Right cardiac atrium (tissue), 5 donors: ENCODE measurements at places on chromosomes 1 and 21. TPM values are rescaled to one million over a fixed set of nuclear protein-coding genes. Genes with fewer than 3 reads are reported as not detected.

- no peak for DNase-seq
These were observed 28.1 kb downstream of the PLXNA2 start for GRCh38 chr1:208216062-208216461.

DNA sequence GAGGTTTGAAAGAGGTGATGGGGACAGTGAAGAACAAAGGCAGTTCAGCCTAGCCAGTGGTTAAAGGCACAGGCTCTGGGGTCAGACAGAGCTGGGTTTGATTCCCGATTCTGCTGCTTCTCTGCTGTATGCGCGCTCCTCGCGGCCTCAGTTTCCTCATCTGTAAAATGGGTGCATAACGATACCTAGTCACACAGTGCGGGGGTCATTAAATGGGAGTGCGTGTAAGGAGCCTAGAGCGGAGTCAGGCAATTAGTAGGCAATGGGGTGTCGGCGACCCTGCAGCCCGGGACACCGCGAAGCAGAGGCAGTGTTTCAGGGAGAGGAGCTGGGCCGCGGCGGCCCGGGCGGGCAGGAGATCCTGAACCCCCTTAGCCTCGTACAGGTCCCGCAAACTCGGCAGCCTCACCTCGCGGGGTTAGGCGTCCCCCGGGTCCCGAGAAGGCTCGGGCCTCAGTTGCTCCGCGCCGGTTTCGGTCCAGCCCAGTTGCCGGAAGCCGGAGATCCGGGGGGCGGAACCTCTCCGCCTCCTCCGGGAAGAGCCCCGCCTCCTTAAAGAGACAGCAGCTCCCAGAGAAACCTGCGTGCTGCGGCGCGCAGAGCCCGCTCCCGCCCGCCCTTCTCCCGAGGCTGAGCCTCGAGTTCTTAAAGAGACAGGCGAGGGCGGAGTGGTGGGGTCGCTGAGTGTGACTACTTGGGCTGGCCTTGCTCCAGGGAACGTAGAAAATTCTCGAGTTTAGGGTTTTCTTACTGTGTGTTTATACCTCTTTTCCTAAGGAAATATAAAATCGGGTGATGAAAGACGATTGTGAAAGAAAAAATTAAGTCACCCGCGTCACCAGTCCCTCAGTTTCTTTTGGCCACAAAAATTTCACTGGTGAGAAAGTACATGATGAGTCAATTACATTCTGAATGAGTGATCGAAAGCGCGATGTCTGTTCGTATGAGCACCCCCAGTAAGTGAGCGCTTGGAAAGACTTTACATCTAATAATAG, at the start of gene YIPF1:
Gene YIPF1 (minus strand): TSS at position 494 of the 995 bp plus-strand sequence. CDS start 860 bp downstream, outside the sequence.
- DNase-seq = peak; percentile 97

DNA sequence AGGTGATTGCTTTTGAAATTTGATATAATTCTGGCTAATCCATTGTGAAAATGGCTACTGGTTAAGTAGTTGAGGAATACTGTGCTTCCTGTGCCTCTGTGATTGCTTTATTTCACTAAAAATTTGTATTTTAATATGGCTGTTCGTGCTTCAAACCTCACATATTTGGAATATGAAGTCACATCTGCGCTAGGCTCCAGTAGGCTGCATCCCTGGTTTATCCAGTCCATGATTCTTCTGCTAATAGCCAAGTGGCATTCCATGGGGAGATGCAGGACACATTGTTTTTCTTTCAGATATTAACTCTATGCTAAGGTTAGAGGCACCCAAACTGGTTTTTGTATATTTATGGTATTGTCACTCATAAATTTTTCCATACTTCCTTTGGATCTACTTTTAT, 25.9 kb downstream of the DNM3 start:
- DNase-seq = no peak

DNA sequence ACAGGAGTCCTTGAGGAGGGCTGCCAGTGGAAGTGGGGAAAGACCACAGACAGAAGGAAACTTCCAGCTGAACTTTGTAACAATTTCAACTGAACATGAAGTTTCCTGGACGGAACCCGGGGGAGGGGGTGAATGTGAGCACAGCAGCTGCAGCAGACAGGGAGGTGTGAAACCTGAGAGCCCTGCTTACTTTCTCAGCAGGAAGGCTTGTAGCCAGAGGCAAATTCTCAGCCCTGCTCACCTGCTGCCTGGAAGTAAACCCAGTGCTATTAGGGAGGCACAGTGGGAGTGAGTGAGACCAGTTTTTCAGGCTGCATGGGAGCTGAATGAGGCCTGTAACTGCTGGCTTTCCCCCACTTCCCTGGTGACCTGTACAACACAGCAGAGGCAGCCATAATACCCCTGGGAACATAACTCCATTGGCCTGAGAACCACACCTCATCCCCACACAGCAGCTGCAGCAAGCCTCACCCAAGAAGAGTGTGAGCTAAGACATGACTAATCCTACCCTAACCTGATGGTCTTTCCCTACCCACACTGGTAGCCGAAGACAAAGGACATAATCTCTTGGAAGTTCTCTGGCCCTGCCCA, 9.6 kb upstream of the SPRR2F start:
- no peak for DNase-seq

The LCE2C gene
- total RNA-seq = not detected

- no peak for DNase-seq
These were observed 207.6 kb downstream of the S1PR1 start for GRCh38 chr1:101444381-101444780.

The FCRL2 gene
- not detected for total RNA-seq

DNA sequence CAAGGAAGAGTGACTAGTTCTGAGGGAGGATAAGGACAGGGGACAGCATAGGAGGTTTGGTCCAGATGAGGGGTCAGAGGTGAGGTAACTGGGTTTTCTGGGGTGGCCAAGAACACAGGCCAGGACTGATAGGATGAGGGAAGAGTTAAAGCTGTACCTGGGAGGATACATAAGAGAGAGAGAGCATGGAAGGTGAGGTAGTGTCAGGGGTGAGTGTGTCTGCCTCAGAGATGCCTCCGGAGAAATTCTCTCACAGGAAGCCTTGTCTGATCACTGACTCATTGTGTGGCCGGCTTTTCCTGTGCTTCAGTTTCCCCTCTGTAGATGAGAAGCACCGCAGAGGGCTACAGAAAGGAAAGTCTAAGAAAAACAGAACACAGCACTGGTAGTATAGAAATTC, 40.2 kb downstream of the FASLG start:
- no peak for DNase-seq

GRCh38 chr1:25427696-25428095, 3.0 kb upstream of the MACO1 start:
- DNase-seq = no peak

The OR2M2 gene
- total RNA-seq = not detected

The CHTOP gene
- 69.3 TPM for total RNA-seq

The CYP4B1 gene
- total RNA-seq = 1.9 TPM

DNA sequence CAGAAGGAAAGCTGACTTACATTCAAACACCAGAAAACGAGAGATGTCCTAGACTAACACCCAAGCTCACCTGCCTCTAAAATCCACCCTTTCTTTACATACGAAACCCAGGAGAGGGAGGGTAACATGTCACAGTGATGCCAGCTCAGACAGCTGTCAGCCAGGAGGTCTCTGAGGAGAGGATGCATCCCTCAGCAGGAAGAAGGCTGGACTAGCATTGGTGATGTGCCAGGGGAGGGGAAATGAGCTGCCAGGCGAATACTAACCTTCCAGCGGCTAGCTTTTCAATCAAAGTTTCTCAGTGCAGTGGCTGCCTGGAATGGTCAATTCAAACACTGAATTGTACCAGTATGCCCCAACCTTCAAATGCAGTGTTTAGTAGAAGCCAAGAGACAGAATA, 3.6 kb upstream of the UBE2G2 start:
- DNase-seq = no peak

GRCh38 chr21:44974676-44975075, 34.8 kb downstream of the SLX9 start:
- DNase-seq = no peak

- peak; percentile 76 for DNase-seq
These were observed 115.6 kb upstream of the SLC45A1 start for GRCh38 chr1:8202182-8202905.

The DTL gene
- total RNA-seq = 0.14 TPM

The FHAD1 gene
- total RNA-seq = 1.0 TPM

The PLA2G2C gene
- total RNA-seq = 0.31 TPM

DNA sequence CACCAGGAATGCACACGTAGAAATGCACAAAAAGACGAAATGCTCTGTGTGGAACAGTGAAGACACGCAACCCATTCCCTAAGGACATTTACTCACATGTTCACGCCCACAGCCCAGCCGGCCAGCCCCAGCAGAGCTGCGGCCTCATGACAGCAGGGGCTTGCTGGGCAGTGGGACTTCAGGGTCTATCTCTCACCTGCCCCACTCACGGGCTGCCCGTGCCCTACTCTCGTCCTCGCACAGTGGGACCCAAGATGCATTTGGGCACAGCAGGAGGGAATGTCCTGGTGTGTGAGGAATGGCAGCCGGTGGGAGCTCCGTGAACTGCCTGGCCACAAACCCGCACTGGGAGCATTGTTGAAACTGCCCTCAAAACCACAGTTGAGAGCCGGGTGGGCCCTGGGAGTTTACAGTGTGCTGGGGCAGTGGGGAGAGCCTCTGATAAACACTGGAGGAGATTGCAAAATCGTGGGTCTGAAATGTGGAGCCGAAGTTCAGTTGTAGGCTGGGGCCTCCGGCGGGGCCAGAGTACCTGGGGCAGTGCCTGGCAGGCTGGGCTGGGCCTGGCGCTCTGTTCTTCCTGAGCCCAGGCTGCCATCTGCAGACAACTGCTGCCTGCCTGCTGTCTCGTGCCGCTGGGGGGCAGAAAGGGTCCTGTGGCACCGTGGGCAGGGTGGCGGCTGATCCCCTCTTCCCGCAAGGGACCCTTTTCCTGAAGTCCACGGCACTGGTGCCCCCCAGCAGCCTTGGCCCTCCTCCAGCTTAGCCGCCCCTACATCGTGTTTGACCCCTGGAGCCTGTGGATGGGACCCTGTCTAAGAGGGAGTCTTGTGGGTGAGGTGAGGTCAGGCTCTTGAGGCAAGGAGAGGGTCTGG, 20.7 kb upstream of the POFUT2 start:
- peak; percentile 76 for DNase-seq

DNA sequence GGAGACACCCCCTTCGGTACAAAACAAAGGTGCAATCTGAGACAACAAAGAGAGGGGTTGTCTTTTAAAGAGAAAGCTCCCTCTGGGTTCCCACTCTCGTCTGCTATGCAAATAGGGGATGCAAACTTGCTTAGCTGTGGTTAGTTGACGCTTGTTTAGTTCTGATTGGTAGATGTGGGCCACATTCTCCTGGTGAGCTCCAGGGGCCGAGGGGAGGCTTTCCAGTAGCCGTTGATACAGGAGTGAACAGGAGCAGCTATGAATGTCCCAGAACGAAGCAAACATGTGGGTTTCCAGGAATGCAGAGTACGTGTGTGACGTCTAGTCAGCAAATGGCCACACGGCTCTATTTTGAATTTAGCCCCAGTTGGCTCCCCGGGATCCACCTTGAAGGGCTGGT, 14.7 kb downstream of the TFF2 start:
- no peak for DNase-seq

DNA sequence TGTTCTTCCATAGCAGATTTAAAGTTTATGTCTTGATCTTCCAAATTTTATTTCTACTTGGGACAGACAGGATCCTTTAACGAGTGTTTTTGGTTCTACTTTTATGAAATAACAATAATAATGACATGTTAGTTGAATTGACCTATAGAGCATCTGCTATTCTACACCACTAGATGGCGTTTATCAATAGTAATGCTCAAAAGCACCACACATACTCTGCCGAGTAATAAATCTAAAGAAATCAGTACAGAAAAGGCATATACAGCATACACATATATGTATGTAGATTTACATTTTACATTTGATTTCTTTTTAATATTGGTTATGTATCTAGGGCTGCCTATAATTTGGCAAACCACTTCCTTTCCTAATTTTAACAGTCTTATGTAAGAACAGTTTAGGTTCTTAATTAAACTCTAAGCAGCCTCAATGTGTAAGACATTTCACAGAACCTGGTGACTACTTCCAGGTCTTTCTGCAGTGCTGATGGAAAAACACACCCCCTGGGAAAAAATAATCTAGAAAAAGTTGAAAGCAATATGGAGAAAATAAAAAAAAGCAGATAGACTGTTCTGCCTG, 5.9 kb upstream of the SIPA1L2 start:
- no peak for DNase-seq

The TDRD10 gene
- total RNA-seq = 2.8 TPM

DNA sequence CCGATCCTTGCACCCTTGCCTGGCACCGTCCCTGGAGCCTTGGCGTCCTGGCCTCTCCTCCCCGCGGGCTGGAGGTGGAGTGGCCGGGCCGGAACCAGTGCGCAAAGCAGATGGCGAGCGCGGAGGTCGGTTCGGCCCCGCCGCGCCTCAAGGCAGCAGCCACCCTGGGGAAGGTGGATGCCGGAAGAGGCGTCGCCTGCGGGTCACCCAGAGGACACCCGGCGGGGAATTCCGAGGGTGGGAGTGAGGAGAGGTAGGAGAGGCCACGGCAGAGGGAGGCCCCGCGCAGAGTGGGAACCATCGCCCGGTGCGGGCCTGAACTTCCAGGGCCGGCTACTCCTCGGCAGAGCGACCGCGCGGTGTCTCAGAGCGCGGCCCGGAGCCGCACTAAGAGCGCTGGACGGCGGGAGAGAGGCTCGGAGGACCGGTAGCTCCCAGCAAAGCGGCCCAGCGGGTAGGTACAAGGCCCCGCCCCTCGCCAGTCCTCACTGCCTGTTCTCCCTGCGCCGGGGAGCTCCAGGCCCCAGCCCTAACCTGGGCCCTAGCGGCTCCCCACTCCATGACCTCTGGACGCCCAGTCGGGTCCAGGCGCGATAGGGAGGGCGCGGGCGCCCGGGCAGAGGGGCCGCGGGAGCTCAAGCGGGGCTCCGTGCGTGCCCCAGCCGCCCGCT, at the start of gene RNF207:
Gene RNF207 (plus strand): TSS at position 271 of the 671 bp plus-strand sequence. CDS start 417 bp downstream, outside the sequence.
- DNase-seq = peak; percentile 71

The EDN2 gene
- 0.31 TPM for total RNA-seq

GRCh38 chr1:915295-916172, 8.2 kb upstream of the SAMD11 start:
- DNase-seq = peak; percentile 40

- DNase-seq = no peak
These were observed 17.7 kb upstream of the PROX1 start for GRCh38 chr1:213969958-213970555.

- no peak for DNase-seq
These were observed 53.9 kb downstream of the CASQ2 start for GRCh38 chr1:115714572-115715141.

The TEX38 gene
- not detected for total RNA-seq

DNA sequence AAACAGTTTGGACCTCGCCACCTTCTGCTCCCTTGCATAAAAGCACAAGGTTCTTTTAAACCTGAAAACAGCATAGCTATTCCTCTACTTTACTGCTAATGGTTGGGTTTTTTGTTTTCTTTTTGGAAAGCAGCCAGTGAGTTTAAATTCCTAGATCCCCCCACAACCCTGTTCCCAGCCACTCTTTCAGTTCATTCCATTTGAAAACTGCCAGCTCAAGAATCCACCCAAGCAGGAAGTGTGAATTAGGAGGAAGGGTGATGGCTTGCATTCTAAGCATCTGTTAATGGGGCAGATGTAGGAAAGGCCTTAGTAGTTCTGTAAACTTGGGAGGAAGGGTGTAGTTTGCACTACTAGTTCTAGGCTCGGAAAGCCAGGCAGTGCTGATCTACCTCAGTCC, 172.9 kb upstream of the HOOK1 start:
- no peak for DNase-seq
